NCI-H82 (cell line): ENCODE measurements at places on chromosomes 16 and 17.
A peak's percentile ranks its signal among the peaks of the same experiment; 100 is the strongest.

DNA sequence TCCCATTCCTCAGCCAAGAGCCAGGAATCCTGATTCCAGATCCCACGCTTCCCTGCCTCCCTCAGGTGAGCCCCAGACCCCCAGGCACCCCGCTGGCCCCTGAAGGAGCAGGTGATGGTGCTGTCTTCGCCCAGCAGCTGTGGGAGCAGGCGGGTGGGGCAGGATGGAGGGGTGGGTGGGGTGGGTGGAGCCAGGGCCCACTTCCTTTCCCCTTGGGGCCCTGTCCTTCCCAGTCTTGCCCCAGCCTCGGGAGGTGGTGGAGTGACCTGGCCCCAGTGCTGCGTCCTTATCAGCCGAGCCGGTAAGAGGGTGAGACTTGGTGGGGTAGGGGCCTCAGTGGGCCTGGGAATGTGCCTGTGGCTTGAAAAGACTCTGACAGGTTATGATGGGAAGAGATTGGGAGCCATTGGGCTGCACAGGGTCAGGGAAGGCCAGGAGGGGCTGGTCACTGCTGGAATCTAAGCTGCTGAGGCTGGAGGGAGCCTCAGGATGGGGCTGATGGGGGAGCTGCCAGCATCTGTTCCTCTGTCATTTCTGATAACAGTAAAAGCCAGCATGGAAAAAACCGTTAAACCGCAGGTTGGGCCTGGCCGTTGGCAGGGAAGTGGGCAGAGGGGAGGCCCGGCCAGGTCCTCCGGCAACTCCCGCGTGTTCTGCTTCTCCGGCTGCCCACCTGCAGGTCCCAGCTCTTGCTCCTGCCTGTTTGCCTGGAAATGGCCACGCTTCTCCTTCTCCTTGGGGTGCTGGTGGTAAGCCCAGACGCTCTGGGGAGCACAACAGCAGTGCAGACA lies at the start of gene SPN:
TSS of gene SPN (plus strand) at position 232 of the 791 bp plus-strand sequence. CDS start at position 714, 482 bp downstream.
- DNase-seq = no peak

GRCh38 chr17:38872027-38872511 lies 2.2 kb downstream of the LASP1 start:
- no peak for DNase-seq

DNA sequence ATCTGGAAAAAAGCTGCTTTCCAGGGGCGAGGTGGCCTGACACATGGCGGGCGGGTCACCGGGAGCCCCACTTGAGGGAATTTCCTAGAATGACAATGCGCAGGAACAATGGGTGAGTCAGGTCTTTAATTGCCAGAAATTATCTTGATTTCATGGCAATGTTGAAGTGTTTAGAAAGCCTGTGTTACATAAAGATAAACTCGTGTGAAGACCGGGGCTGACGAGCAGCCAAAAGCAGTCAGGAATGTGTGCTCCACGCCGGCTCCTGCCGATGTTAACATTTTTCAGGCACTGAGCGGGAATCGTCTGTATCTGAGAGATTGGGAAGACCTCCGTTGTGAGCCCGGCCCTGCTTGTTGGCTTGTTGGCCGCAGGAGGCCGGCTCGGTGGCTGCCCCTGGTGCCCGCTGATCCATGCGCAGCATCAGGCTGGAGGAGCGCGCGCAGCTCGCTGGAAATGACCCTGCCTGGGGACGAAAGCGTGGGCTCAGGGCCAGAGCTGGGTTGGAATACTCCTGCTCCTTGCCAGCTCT lies 353.1 kb downstream of the FOXL1 start:
- no peak for DNase-seq

DNA sequence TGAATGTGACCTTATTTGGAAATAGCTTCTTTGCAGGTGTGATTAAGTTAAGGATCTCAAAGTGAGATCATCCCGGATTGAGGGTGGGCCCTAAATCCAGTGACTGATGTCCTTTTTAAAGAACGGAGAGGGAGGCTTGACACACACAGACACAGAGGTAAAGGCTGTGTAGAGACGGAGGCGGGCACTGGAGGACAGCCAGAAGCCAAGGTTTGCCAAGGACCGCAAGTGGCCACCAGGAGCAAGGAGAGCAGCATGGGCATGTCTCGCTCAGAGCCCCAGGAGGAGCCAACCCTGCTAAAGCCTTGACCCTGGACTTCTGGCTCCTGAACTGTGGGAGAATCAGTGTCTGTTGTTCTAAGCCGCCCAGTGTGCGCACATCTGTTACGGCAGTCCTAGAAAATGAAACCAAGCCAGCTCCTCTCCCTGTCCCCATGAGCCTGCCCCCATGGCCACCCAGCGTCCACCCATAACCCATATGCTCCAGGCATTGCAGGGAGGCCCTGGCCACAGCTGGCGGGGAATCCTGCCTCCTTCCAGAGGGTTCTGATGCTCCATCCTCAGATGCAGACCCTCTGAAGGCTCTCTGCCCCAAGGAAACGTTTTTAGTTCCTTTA lies 15.2 kb downstream of the CNGB1 start:
- DNase-seq = peak; percentile 53

DNA sequence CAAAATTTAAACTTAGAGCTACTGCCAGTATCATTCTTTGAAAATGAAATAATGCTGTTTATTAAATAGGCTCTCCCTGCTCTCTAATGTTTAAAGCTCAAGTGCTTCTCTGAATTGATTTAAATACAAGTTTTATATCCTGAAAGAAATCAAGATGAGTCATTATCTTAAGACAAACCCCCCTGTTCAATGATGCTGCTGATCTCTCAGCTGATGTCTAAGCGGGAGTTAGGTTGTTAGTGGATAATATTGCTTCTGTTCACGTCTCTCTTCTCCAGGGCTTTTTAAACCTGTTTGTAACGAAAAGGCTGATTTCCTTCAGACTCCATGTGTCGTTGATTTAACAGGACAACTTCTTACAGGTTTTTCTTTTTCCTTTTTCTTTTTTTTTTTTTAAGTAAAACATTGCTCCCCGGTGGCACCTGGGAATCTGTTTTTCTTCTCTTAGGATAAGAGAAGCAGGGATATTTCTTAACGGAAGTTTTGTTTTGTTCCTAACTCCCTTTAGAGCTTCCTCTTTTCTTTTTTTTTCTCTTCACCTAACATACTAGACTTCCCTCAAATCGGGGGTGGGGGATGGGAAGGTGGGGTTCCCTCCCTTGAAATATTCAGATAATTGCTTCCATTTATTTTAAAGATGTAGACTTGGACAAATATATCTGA lies 807 bp upstream of the LYRM9 start:
- DNase-seq = peak; percentile 66

GRCh38 chr17:69858460-69858859 lies 216.6 kb upstream of the KCNJ16 start:
- DNase-seq = no peak

DNA sequence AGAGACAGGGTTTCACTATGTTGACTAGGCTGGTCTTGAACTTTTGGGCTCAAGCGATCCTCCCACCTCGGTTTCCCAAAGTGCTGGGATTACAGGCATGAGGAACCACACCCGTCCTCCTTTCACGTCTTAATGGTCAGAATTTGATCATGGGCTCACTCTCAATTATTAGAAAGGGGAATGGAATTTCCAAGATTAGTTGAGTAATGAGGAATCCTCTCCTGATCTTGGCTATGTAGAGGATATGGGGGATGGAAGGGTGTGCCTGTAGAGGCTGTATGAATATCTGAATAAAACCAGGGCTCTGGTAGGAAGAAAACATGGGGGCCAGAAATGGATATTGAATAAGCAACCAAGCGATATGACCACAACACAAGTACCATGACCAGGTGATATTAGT lies 25.9 kb upstream of the SMURF2 start:
- no peak for DNase-seq

DNA sequence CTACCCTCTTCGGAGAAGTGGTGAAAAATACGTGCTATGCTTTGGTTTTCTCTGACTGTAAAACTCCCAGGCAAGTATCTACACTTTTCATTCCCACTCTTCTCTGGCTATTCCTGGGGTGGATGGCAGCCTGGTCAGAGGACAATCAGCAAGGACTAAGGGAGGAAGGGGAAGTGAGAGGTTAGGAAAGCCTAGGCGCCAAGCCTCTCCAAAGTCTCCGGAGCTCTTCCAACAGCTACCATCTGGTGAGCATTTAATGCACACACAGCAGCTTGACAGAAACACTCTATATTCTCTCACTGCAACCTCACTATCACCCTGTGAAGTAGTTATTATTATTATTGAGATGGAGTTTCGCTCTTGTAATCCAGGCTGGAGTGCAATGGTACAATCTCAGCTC lies 65.1 kb downstream of the WSCD1 start:
- DNase-seq = peak; percentile 15

DNA sequence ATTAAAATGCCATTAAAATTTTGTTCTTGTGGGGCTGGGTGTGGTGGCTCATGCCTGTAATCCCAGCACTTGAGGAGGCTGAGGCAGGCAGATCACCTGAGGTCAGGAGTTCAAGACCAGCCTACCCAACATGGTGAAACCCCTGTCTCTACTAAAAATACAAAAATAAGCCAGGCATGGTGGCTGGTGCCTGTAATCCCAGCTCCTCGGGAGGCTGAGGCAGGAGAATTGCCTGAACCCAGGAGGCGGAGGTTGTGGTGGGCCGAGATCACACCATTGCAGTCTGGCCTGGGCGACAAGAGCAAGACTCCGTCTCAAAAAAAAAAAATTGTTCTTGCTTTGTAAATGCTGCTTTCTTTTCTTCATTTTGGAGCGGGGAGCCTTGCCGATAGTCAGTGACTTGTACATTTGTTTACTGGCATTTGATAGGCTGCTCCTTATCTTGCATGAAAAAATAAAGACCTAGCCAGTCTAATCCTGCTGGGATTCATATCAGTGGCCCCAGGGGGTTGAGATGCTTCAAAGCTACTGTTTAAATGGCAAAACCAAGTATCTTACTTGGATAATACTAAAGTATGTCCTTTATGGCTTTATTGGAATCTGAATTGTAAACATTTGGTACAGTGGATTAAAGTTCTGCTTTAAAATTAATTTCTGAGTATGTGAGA lies 3.3 kb upstream of the CLTC start:
- DNase-seq = no peak

DNA sequence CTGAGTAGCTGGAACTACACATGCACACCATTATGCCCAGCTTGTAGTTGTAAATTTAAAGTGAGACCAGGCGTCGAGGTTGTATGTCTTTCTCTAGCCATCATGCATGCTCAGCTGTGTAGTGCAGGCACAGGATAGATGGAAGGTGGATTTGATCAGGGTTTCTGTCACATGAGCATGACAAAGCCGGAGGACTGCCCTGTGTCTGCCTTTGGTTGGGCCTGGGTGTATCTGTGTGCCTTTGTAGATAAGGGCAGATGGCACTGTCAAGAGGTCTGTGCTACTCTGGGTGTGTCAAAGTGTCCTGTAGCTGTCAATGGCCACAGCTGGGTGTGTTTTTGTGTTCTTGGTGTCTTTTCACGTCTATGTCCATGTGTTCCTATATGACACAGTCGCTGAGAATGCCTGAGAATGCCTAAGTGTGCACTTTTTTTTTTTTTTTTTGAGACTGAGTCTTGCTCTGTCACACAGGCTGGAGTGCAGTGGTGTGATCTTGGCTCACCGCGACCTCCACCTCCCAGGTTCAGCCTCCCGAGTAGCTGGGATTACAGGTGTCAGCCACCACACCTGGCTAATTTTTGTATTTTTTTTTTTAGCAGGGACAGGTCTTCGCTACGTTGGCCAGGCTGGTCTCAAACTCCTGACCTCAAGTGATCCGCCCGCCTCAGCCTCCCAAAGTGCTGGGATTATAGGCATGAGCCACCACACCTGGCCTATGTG lies 4.1 kb upstream of the NAGS start:
- DNase-seq = no peak

- no peak for DNase-seq
Observed at GRCh38 chr16:1168837-1169236, 15.9 kb downstream of the CACNA1H start.

DNA sequence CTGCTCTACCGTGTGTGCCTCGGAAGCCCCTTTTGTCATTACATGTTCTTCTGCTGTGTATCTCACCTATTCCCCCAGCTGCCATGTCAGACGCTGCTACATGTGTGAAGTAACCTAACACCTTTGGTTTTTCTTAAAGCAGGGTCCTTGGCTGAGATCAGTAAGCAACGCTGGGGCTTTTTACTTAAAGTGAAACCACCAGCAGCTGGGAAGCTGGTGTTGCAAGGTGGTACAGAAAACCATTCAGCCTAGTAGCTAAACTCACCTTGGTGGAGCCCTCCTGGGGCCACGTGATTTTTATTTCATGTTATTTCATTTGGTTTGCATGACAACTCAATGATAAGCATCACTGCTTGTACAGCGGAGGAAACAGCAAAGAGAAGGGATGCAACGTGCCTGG lies 62.6 kb downstream of the PLCG2 start:
- no peak for DNase-seq

DNA sequence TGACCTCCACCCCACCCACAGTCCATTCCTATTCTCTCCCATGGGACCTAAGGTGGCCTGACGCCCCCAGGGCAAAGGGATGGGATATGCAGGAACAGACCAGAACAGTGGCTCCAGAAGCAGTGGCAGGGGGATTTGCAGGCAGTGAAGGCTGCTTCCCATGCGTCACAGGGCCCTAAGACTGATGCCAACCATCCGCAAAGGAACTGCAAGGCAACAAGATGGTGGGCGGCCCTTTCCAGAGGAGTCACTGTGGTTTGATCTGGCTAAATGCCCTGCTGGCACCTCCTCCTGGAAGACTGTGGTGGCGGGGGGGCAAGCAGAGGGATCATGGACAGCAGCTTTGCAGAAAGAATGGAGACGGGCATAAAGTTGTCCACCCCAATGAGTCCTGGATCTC lies 4.4 kb upstream of the SLC39A11 start:
- no peak for DNase-seq

- DNase-seq = no peak
Observed at GRCh38 chr17:73042225-73042624, 50.3 kb downstream of the SLC39A11 start.

GRCh38 chr17:79619196-79619595 lies 8.3 kb upstream of the RBFOX3 start:
- no peak for DNase-seq

DNA sequence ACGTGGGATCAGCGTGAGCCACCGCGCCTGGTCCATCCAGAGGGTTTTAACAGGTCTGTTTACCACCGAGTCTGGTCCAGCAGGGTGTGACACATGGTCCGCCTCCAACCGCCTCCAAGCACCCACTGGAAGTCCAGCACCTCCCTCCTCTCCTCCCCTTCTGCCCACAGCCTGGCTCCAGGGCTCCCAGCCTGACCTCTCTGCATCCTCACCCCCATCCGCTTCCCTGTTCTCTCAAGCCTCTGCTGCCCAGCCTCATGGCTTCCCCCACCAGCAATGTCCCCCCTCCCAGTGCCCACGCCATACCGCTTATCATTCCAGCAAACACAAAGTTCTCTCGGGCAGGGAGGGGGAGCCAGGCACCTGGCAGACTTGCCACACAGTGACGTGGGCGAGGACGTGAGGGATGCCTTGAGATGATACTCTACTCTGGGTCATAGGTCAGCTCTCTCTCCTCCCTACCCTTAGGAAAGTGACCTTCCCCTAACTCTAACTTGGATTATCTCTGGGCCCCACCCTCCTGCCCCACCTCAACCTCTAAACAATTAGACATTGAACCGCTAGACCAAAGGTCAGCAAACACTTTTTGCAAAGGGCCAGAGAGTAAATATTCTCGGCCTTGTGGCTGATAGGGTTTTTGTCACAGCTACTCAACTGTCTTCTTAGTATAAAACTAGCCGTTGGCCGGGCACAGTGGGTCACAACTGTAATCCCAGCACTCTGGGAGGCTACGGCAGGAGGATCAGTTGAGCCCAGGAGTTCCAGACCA lies 23.1 kb downstream of the CDC42EP4 start:
- DNase-seq = no peak
